ENCODE measurements at places on chromosomes 11 and 22.

DNA sequence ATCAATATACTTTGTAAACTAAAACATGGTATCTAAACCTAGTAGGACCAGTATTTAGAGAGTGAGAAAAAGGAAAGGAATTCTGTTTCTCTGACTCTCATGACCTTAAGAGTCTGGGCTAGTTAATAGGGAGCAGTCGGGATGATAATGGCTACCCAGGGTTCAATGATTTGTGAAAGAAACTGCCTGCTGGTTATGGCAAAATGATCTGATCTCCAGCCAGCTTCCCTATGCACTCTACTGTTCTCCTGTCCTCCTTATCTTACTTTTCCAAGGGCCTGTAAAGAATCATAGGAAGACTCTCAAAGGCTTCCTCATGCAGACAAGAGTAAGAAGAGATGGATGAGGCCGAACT is 193.1 kb upstream of the PITPNB start:
- DNase-seq, result no peak

GRCh38 chr11:770642-771616 is 6.4 kb downstream of the GATD1 start:
- DNase-seq, result no peak

- DNase-seq, result no peak
These were observed 10.2 kb upstream of the SC5D start for GRCh38 chr11:121282386-121282785.

DNA sequence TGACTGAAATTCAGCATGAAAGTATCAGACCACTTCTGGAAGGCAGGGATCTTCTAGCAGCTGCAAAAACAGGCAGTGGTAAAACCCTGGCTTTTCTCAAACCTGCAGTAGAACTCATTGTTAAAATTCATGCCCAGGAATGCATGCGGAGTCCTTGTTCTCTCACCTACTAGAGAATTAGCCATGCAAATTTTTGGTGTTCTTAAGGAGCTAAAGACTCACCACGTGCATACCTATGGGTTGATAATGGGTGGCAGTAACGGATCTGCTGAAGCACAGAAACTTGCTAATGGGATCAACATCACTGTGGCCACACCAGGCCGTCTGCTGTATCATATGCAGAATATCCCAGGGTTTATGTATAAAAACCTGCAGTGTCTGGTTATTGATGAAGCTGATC is 19.1 kb downstream of the ZBTB44 start:
- no peak for DNase-seq

DNA sequence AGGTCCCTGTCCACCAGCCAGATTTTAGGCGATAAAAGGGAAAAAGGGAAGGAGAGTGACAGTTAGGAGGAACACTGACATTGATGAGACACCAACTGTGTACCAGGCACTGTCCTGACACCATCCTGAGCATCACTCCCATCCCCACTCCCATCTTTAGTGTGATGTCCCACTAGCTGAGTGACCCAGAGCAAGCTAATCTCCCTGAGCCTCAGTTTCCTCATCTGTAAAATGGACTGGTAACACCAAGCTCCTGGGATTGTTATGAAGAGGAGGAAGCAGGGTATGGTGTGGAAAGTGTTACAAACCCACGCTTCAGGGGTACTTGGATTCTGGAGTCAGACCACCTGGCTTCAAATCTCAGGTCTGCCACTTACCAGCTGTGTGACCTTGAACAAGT is 8.5 kb upstream of the P2RY6 start:
- no peak for DNase-seq

DNA sequence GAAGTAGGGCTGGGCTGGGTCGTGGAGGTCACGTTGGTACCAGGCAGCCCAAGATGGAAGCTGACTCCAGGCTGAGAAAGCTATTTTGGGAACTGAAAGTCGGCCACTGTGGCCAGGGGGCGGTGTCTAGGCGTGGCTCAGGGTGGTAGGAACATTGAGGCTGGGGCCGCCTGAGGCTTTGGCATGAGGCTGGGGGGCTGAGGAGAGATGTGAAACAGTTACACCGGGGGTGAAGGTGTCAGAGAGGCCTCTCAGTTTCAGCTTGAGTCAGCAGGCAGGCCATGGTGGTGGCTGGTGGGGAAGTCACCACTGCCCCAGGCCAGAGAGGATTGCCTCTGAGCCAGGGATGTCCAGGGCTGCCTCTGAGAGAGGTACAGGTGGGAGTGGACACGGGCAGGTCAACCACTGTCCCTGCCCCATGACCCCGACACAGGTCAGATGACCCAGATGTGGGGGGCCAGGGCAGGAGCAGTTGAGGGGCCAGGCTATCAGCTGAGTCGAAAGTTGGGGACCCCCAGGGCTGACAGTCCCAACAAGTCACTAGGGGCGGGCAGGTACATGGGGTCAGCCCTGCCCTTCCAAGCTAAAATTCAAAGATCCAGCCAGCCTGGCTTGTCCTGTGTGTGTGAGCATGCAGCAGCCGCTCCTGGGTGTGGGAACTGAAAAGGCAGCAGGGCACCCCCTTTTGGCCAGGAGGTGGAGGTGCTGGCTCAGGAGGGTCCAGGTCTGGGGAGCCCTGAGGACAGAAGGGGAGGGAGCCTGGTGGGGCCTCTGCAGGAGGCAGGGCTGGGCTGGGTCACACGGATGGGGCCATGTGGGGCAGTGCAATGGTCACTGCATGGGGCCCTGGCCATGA is 7.2 kb downstream of the KCNK7 start:
- DNase-seq, result peak; percentile 81

DNA sequence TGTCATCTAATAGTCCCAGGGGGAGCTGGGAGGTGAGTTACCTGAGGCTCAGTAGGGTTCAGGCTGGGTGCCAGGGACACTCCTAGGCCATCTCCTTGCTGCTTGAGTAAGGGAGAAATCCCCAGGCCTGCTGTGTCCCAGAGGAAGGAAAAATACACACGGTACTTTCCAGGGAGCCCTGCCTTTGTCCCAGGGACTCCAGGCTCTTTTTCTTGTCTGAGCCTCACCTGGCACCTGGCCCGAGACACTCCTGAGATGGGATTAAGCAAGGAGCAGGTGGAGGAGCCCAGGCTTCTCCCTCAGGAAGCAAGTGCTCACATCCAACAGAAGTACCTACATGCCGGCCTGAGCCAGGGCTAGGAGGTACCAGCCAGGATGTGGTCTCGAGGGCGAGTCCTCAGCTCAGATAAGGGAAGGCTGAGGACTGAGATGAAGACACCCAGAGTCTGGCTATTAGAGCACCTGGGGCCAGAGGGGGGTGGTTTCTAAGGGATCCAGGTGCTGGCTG is 899 bp upstream of the KLHDC7B start:
- DNase-seq, result no peak

DNA sequence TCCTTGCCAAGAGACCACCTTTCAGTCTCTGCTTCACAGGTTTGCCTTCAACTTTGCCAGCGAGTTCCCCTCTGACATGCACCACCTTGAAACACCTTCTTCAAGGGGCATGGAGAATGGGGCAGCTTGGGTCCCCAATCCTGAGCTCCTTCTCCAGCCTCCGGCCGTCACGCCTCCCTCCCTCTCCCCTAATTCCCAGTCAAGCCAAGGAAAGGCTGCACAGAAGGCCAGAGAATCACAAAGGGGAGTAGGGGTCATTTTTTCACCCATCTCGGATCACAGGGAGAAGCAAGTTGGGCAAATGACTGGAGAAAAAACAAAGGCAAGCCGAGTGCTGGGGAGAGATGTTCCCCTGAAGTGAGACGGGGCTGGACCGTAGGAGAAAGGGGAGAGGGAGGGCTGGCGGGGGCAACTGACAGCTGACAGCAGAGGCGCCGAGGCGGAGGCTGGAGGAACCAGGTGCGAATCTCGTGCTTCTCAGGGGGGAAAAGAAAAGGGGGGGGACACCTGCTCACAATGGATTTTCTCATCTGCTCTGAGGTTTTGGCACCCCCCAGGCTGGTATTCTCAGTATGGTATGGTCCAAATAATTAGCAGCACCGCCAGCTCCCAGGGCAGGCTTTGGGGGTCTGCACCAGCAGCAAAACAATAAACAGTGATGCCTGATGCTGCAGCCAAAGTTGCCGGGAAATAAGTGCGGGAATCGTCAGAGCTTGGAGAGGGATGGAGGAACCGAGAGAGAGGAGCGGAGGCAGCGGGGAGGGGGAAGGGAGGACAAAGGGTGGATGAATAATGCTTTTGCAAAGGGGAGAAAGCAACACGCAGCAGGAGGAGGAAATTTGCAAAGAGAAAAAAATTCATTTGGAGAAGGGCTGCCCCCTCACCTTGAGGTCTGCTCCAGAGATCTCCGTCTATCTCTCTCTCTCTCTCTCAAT is 644 bp downstream of the YPEL4 start:
- DNase-seq, result peak; percentile 20

DNA sequence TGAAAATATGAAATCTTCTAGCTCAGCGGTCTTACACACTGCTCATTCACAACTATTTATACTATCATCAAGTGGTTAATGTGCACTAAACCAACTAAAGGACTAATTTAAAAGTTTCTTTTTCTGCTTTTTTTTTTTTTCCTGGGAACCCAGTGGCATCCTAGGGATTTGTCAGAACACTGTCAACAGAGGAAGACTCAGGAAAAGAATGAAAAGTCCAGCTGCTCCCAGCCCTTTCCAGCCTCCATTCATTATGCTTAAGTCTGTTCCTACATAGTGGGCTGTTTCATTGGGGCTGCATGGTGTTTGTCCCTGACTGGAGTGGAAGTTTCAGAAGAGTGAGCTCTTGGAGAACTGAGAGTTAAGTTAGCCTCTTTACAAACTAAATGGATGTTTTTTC is 391.1 kb downstream of the AASDHPPT start:
- DNase-seq, result no peak
